ENCODE measurements at places on chromosomes 12 and 14.

- no peak for DNase-seq
These were observed 784 bp downstream of the PSMA6 start for GRCh38 chr14:35292770-35293561.

DNA sequence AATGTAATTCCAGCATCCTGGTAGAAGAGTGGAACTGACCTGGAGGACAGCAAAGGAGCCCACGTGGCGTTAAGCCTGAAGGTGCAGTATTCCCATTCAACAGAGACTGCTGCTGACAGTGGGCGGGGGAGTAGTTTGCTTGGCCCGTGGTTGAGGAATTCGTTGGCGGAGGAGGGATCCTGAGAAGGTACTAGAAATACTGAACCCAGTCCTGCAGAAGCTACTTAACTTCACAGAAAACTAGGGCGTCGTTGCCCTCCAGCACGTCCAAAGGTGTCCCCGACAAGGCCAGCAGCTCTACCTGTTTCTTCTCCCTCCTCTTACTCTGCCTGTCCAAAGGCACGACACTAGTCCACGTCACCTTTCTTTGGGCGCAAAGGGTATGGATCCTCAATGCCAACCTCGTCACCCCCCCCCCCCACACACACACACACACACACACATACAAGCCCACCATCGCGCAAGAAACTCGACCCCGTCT lies 303 bp downstream of the PUS7L start:
- no peak for DNase-seq

DNA sequence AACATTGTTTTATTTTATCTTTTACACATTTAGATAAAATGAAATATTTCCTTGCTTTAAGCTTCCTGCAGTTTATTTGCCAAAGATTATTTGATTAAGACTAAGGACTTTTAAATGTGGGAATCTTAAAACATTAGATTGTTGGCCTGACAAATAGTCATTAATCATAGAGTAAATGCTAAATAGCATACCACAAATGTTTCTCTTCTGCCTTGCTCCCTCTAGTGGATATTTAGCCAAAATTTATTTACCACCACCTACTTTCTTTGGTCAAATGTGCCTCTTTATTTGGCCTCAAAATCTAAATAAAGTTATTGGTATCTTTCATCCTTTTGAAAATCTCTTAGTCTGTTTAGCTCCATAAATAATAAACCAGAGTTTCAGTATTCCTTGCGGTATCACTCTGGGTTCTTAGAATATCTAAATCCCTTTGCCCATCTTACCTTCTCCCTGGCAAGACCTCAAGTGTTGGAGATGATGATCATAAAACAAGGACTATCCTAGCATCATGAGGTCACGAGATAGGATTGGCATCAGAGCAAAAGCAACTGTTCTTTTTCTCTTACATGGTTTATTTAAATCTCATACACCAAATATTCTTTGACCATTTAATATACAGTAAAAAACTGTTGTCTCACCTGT lies 150.6 kb upstream of the AEBP2 start:
- no peak for DNase-seq

- DNase-seq, result peak; percentile 2
These were observed 11.9 kb downstream of the SLC25A29 start for GRCh38 chr14:100294213-100294962.

GRCh38 chr12:121983536-121984210 lies 38.0 kb upstream of the BCL7A start:
- DNase-seq, result no peak

DNA sequence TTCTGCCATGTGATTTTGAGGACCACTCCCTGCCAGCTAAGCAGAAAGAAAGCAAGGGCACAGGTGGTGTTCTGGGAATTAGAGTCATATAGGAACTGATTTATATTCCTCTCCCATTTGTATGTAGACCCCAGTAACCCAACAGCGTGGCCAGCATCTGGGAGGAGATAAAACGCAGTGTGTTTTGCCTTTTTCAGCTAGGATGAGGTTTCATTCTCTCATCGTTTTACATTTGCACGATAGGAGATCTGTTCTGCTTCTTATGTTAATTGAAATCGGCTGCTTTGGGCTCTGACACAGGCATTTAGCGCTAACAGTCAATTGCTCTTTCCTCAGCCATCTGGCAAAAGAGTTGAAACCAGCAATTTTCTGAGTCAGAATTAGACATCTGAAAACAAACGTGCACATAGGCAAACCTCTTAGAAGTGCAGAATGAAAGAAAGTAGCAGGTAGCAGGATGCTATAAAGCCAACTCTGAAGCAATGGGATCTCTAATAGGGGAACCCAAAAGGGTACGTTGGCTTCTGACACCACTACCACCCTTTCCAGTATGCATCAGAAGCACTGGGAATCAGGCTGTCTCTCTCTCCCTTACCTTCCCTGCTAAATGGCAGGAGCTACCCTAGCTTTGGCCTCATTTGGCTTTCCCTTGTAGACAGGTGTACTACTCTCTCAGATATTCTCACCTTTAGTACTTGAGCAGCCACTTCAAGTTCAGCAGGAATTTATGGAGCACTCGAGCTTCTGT lies 219.1 kb downstream of the PHLDA1 start:
- DNase-seq, result no peak

DNA sequence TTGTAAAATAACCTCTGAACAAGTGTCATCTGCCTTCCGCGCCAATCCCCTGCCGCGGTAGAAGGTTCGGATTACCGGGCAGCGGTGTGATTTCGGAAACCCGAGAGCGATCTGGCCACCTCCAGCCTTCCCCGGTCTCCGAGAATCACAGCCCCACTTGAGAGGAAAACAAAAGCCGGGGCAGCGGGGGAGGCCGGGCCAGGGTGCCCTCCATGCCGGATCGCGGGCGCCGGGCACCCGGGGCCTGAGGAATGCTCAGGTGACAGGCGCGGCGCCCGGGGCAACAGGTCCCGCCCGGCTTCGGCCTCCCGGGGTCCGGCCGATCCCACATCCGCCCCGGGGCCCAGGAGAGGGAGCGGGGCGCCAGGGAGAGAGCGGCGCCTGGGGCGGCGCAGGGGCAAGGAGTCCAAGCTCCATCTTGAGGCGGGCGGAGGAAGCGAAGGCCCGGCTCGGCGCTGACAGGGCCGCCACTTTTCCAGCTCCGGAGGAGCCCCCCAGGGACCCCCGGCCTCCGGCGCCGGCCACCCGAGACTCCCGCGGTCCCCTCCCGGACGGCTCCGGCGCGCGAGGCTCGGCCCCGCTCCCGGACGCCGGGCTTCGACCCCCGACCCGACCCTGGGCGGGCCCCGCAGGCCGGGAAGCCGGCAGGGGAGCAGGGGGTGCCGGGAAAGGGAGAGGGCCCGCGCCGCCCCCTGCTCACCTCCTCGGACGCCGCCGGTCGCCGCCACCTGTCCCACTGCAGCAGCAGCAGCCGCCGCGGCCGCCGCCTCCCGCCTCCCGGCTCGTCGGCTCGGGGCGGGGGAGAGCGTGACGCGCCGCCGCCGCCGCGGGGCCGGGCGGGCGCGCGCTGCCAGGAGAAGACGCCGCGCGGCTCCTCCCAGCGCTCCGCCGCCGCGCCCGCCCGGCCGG lies at the start of gene CLIP1:
CLIP1 (minus strand) TSS at position 849 of the 909 bp plus-strand sequence. CDS start 42,217 bp downstream, outside the sequence.
- peak; percentile 71 for DNase-seq

- no peak for DNase-seq
These were observed 73.9 kb downstream of the SPPL3 start for GRCh38 chr12:120830052-120830940.

DNA sequence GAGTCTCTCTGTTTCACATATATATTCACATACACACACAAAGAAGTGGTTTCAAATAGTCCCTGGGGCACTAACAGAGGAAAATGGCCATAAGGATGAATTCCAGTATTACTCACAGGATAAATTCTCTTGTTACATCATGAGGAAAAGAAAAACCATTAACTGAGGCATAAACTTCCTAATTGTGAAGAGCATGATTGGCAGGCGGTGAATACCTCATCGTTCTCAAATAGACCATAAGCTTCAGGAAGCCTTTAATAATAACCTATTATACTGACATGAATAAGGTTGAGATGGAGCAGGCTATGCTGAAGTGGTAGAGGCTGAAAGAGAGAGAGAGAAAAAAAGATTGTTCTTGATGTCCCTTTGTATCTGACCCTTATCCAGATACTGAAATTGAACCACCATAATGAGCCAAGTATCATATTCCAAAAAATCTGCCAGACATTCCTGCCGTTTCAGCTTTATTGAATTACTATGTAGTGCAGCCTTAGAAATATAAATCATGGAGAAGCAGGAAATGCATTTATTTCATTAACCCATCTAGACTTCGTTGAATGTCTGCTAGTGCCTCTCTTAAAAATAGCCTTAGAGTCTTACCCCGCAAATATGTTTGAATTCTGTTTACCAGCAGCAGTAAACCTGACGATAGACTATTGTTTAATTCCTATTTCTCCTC lies 86.8 kb downstream of the NUAK1 start:
- DNase-seq, result no peak

GRCh38 chr14:81169711-81170103 lies 51.1 kb downstream of the GTF2A1 start:
- no peak for DNase-seq

- no peak for DNase-seq
These were observed 40.0 kb upstream of the TEX22 start for GRCh38 chr14:105358140-105358846.

DNA sequence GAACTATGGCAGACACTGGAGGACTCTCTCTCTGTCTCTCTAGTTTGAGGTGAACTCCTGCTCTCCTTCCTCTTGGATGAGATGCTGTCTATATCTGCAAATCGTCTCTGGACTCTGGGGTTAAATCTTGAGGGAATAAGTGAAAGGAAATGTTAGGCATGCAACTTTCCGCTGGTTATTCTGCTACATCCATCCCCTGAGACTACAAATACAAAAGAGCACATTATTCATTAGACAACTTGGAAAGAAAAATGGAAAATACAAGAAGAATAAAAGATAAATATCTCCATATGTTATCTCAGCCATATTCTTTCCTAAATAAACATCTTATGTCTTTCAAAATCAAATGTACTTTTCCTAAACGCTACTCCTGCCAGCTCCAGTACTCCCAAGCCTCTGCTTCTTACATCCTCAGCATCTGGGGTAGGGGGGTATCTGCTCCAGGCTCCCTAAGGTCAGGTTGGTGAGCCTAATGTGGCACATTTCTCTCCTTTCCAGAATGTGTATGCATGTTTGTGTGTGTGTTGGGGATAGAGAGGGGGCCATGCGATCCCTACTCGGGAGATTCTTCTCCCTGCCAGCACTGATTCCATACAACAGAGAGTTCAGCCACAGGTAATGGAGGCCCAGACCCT lies 102.9 kb upstream of the FSCB start:
- DNase-seq, result no peak

DNA sequence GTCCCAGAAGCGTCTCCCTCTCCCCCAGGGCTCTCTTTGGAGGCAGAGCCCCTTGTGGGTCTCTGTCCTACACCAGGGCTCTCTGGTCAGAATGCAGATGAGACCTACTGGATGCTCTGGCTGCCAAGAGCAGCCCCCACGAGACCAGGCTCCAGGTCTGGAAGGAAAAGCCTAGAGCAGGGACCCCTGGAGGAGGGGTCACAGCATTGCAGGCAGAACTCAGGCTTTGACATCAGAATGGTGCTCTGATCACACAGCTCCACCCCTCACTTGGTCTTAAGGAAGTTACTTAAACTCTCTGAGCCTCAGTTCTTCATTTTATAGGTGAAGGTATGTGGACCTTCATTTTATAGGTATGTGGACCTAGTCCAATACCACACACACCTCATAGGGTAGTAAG lies 83.1 kb downstream of the ARL6IP4 start:
- no peak for DNase-seq

- no peak for DNase-seq
These were observed 77.0 kb downstream of the KITLG start for GRCh38 chr12:88503281-88503703.

DNA sequence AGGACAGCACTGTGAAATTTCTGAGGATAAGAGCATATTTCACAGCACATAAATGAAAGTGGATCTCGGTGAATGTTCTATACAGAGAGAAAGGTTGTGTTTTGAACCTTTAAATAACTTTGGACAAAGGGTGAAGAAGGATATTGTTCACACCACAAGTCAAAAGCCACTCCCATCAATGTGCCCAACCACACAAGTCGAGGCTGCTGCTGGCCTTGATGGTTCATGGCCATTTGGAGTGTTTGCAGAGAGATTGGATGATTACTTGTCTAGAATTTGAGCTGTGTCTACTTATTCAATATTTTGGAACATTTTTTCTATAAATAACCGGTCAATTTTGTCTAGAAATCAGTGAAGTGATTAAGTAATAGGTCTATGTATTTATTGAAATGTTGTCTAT lies 121.2 kb downstream of the HMGA2 start:
- no peak for DNase-seq

DNA sequence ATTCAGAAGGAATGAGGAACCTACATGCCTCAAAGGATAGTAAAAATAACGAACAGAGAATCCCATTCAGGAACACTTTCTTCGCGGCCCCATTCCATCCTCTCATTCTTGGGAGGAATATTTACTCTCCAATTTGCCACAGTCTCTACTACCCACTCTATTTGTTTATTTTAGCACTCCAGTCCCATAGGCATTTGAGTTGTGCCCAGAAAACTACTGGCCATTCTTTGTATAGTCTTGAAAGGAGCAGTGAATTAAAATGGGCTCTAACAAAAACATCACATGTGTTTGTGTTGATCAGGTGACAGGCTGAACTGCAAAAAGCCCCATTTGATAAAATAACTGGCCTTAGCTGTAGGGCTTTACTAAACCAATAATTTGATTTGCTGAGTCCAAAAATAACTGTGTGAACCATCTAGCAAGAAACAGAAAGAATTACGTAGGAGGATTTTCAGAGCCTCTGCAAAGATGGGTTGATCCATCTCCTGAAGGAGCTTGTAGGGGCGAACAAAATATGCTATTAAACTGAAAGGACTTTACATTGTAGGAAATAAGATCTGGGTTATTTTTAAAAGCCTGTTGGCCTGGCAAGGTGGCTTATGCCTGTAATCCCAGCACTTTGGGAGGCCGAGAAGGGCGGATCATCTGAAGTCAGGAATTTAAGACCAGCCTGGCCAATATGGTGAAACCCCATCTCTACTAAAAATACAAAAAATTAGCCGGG lies 142.3 kb upstream of the CPNE8 start:
- DNase-seq, result no peak

GRCh38 chr14:68736471-68736871 lies 56.4 kb downstream of the ZFP36L1 start:
- no peak for DNase-seq

- DNase-seq, result no peak
These were observed 156.1 kb upstream of the CCND2 start for GRCh38 chr12:4117386-4118016.

DNA sequence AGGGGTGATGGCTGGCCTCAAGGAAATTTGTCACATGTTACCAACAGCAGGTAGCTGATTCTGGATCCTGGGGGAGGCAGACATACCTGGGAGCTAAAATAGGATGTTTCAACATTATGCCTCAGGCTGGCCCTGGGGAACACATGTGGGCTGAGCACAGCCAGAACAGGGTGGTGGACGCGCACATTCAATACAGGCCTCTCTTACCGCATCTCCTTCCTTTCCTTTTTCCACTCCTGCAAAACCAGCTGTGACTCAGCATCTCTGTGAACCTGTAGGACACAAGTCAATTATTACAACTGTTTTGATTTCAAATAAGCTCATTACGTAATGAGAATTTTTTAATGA lies 61.0 kb downstream of the NT5DC3 start:
- no peak for DNase-seq

DNA sequence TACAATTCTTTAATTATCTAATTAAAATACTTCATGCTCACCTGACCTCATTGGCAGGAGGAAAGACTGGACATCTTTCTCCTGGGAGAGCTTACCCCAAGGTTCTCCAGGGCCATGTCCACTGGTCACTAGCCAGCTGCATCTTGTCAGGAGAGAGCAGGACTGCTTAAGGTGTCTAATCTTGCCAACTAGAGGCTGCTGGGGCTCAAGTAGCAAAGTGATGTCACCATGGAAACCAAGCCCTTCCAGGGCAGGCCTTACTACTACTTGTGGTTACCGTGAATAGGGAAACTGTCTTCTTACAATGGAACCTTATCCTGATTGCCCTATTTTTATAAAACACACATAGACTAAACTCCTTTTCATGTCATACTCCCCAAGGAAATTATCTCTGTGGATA lies 376.4 kb downstream of the SNAPC1 start:
- no peak for DNase-seq
